NCI-H187 treated with DMSO at 0.1 percent for 48 hours (cell line): ENCODE measurements at places on chromosomes 3 and 15.

GRCh38 chr3:89067736-89068135, 39.7 kb upstream of the EPHA3 start:
- DNase-seq: no peak

DNA sequence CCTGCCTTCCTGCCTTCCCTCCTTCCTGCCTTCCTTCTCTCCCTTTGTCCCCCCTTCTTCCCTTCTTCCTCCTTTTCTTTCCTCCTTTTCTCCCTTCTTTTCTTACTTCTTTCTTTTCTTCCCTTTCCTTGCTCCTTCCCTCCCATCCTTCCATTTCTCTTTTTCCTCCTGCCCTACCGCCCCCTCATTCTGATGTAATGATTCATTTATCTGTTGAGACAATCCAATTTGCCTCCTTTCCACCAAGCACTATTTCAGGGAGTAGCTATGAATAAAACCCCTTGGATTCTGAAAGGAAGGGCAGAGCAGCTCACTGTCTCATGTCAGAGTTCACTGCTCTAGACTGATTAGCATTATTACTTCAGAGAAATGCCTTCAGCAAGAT, 462.6 kb downstream of the PDCD6IP start:
- DNase-seq: no peak

GRCh38 chr15:57777003-57777402, 70.5 kb downstream of the POLR2M start:
- no peak for DNase-seq

DNA sequence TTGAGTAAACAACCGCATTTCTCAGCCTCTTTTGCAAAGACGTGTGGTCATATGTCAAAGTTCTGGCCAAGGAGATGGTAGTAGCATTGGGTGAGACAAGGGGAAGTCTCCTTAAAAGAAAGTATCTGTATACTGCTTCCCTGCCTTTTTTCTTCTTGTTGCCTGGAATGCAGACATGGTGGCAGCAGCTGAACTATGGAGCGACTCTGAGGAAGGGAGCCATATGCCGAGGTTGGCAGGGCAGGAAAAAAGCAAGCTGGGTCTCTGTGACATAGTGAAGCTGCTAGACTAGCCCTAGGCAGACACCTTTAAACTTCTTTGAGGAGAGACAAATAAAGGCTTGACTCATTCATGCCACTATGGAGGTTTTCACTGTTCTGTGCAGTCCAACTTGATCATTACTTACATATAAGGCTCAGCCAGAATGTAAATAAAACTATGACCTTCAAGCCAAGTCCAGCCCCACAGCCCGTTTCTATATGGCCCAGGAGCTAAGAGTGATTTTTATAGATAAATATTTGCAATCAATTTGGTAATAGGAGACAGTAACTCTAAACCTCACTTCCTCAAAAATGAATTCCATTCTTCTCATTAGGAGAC, 30.6 kb upstream of the PRICKLE2 start:
- no peak for DNase-seq

GRCh38 chr3:12175844-12176453, 17.2 kb upstream of the TIMP4 start:
- DNase-seq: no peak

DNA sequence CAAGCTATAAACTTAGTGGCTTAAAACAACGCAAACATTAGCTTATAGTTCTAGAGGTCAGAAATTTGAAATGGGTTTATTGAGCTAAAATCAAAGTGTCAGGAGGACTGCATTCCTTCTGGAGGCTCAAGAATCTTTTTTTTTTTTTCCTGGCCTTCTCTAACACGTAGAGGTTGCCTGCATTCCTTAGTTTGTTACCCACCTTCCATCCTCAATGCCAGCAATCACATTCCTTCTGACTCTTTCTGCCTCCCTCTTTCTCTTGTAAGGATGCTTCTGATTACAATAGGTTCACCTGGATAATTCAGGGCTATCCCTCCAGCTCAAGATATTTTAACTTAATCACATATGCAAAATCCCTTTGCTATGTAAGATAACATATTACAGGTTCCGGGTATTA, 24.8 kb downstream of the REC114 start:
- DNase-seq: no peak

DNA sequence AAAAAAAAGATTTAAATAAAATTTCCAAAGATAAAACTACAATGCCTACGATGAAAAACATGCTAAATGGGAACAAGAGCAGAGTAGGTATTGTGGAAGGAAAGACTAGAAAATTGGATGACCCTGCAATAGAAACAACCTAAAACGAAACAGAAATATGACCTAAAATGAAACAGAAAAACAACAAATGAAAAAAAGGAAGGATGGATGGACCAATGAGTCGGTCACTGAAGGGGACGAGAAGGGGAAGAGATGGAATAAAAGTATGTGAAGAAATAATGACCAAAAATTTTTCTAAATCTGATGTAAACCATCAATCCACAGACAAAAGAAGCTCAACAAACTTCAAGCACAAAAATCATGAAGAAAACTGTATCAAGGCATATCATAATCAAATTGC, 44.8 kb downstream of the TBC1D2B start:
- no peak for DNase-seq

GRCh38 chr3:197611255-197611654, 55.5 kb upstream of the BDH1 start:
- no peak for DNase-seq

GRCh38 chr3:58173669-58174398, 36.9 kb downstream of the DNASE1L3 start:
- DNase-seq: no peak

GRCh38 chr3:194874783-194875182, 189.1 kb downstream of the FAM43A start:
- DNase-seq: no peak

- no peak for DNase-seq
Measured at GRCh38 chr3:128563439-128563838, 70.4 kb upstream of the GATA2 start.

DNA sequence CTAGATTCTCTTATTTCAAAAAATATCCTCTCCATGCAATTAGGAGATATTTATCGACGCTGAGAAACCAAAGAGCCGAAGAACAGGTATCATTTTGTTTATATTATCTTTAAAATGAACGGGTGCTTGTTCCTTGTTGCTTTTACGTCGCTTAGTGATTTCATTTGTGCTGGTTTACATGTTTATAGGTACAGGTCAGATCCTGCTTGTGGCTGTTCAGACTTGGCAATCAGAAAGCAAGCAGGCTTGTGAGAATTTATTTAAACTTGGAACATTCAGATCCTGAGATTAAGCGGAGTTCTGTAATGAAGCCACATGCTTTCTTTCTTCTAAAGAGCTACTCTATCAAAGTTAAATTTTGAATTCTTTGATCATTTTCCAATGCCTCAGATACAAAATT, 43.0 kb upstream of the ATP2C1 start:
- DNase-seq: no peak

GRCh38 chr3:109072194-109072593, 45.7 kb downstream of the MORC1 start:
- no peak for DNase-seq

- no peak for DNase-seq
Measured at GRCh38 chr3:110419096-110419495, 652.5 kb upstream of the NECTIN3 start.

GRCh38 chr15:92614301-92614700, 41.3 kb downstream of the FAM174B start:
- no peak for DNase-seq

- no peak for DNase-seq
Measured at GRCh38 chr3:13483988-13484695, 4.0 kb downstream of the HDAC11 start.

DNA sequence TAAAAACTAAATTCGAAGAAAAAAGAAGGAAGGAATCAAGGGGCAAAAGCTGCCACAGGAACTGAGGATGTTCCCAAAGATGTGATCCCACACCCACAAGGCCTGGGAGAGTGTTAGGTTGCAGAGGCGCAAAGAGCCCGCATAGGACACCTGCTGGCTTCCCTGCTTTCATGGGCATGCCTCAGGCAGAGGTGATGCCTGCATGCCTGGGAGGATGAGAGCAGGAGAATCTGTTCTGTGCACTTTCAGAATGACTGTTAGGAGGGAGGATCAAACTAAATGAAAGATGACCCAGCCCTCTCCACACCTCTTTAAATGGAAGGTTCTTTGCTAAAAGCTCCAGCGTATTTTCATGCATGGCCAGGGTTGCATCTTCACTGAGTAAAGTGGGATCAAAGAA, 162.4 kb downstream of the PLCL2 start:
- no peak for DNase-seq

GRCh38 chr3:186283096-186283495, 78.9 kb downstream of the DGKG start:
- no peak for DNase-seq

- DNase-seq: no peak
Measured at GRCh38 chr15:64211696-64212095, 48.9 kb upstream of the PPIB start.

GRCh38 chr3:19103510-19103909, 44.8 kb upstream of the KCNH8 start:
- DNase-seq: no peak

DNA sequence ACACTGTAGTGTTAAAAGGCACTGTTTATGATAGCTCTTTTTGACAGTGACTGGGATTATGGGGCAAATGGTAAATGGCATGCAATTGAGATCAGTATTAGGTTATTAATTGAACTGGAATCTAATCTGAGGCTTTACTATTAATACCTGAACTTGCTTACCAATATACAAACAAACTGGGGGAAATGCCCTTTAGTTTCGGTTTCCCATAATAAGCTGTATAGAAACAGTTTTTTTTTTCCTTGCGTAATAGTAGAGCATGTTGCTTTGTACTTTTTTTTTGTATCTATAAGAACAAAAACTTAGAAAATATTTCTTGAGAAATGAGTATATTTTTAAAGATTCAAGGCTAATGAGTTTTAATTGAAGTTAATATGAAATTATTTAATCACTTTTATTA, 95.0 kb downstream of the FNDC3B start:
- DNase-seq: no peak

GRCh38 chr3:38916706-38917105, 100.7 kb upstream of the SCN10A start:
- no peak for DNase-seq

GRCh38 chr15:28885128-28885629, 595 bp upstream of the APBA2 start:
- no peak for DNase-seq

- no peak for DNase-seq
Measured at GRCh38 chr3:44969828-44970179, 6.2 kb downstream of the ZDHHC3 start.

DNA sequence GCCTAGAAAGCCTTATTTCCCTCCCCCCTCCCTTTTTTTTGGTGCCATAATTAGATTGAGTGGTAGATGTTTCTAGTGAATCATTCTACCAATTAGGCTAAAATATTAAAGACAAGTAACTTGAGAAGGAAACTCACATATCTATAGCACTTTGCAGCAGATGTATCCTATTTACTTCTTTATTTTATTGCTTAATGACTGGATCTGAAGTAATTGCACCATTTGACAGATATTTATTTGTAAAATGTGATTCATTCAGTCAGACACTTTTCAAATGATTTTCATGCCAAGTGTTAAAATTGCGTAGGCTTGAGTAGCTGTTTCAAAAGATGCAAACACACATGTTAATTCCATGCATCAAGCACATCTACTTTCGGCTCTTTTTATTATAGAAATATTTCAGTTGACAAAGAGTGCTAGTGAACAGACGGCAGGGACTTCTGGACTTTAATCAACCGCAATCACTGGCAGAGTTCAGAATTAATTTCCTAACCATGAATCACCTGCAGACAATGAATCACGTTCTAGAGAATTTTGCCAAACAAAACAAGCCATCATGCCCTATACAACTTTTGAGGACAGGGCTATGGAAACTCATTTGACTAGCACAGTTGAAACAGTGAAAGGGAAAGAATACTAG, 636.8 kb downstream of the MECOM start:
- no peak for DNase-seq

DNA sequence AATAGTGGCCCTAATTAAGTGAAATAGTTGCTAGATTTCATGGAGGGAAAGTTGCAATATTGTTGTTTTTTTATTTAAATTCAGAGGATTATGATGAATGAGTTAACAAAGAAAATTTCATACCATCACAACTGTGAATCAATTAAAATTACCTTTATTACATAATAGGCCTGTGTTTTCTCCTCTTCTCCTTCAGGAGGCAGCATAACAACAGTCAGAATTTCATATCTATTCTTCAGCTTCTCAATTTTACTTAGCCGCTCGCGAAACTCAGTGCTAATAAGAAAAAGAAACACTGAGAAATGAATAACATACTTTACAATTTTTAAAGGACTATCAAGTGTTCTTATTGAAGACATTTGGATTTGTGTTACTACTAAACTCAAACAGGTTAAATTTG, 29.4 kb downstream of the TTC14 start:
- DNase-seq: no peak

DNA sequence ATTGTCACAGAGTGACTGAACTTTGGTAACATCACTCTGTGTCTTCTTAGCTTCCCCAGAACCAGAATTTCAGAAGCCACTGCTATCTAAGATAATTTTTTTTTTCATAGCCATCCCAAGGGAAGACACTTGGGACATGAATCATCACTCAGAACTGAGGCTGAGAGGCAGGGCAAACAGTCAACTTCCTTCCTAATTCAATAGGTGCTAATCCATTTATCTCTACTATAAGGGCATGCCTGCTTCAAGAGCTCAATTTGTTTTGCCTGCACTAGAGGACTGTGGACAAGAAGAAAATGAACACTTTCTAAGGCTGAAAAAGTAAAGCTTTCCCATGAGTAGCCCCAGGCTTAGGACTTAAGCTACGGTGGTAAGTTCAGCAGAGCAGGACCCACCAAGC, 56.7 kb upstream of the MYRIP start:
- DNase-seq: no peak

DNA sequence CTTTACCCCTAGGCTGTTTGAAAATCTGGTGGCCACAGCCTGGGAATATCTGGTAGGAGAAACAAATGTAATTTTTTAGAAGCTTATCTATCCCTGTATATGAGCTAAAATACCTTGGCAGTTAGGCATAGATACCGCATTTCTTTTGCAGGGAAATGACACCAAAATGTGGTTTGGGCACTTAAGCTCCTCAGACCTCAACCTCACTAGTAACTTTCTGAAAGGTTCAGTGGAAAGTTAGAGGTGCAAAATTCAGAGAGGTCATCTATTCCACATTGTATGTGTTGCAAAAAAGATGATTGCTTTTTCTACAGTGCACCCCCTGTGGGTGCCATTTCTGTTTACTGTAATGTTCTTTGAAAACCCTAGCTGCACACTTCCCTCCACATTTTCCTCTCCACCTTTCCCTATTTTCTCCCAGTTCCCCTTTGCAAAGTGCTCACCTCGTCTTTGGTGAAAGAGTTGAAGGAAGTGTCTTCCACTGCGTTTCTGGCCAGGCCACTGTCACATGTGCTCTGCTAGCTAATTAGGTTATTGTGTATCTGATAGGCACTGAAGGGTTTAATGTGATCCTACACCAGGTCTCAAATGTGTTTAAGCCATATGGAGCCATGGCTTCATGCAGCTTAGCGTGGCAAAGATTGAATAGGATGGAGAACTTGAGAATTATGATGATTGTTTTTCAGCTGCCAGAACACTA, 1.3 kb downstream of the SACM1L start:
- no peak for DNase-seq

- DNase-seq: no peak
Measured at GRCh38 chr15:45499426-45499825, 23.1 kb downstream of the SLC30A4 start.

GRCh38 chr3:131328721-131329120, 52.9 kb upstream of the NUDT16 start:
- DNase-seq: no peak
